ENCODE measurements at places on chromosomes 16 and 17. TPM values are rescaled to one million over a fixed set of nuclear protein-coding genes. Genes with fewer than 3 reads are reported as not detected.

Gene PIPOX
- 1.1 TPM for total RNA-seq

Gene AXIN2
- 1.9 TPM for total RNA-seq

Gene TEX14
- total RNA-seq = not detected

Gene CA4
- total RNA-seq = not detected

Gene CCDC78
- total RNA-seq = 0.56 TPM

GRCh38 chr17:2174014-2174413, 119.1 kb downstream of the HIC1 start:
- peak; percentile 83 for DNase-seq

GRCh38 chr16:89187770-89188392, 12.5 kb downstream of the SLC22A31 start:
- DNase-seq = no peak

- DNase-seq = no peak
Observed at GRCh38 chr17:28570716-28571360, 486 bp downstream of the PIGS start.

GRCh38 chr16:48850097-48850770, 240.3 kb upstream of the N4BP1 start:
- DNase-seq = no peak

- no peak for DNase-seq
Observed at GRCh38 chr17:743139-743538, 8.9 kb downstream of the GEMIN4 start.

DNA sequence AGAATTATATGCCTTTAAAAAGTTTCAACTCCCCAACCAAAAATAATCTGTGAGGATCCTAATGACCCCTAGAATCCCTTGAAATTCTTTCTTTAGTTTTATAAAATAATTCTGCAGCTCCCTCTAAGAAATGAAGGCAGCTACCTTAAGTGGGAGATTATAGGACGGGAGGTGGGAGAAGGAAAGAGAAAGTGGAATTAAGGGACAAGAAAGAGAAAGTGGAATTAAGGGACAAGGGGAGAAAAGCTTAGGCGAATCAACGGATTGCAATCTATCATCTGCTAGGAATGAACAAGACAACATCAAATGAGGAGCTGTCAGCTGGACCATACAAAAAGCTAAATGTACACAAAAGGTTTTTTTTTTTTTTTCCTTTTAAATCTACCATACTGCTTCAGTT, 262.0 kb downstream of the ZFHX3 start:
- peak; percentile 17 for DNase-seq
